ENCODE measurements at places on chromosomes 7 and 10.
A peak's percentile ranks its signal among the peaks of the same experiment; 100 is the strongest.

DNA sequence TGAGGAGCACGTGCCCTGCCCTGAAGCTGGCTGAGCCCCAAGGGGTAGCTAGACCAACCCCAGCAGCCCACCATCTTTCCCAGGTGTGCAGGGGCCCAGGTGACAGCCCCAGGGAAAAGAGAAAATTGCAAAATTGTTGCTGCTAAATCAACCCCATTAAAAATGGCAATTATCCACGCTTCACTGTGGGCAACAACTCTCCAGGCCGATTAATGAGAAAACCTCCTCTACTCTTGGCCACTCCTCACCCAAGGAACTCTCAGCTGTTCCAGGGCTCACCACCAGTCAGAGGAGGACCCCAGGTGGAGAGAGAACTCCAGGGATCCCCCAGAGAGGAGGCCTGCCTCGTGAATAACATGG lies 516.1 kb upstream of the MGMT start:
- DNase-seq, result no peak

DNA sequence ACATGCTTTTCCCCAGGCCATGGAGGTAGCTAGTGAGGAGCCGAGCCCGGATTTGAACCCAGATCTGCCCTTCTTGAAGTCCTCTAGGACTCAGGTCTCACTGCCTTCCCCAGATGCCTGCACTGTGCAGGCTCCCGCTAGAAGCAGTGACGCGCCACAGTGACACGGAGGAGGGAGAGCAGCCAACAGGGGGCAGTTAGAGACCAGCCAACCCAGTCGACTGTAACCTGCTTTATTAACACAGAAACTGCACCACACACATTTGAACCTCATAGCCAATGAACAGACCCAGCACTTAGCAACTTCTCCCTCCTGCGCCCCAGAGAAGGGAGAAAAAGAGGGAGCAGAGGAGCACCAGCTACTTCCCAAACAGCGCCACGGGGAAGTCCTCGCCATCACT lies 27.4 kb downstream of the PILRA start:
- no peak for DNase-seq

GRCh38 chr7:55075464-55076021 lies 56.7 kb downstream of the EGFR start:
- no peak for DNase-seq

- no peak for DNase-seq
Measured at GRCh38 chr10:49741108-49741995, 20.8 kb downstream of the OGDHL start.

- no peak for DNase-seq
Measured at GRCh38 chr7:134901389-134902020, 84.8 kb upstream of the AGBL3 start.

DNA sequence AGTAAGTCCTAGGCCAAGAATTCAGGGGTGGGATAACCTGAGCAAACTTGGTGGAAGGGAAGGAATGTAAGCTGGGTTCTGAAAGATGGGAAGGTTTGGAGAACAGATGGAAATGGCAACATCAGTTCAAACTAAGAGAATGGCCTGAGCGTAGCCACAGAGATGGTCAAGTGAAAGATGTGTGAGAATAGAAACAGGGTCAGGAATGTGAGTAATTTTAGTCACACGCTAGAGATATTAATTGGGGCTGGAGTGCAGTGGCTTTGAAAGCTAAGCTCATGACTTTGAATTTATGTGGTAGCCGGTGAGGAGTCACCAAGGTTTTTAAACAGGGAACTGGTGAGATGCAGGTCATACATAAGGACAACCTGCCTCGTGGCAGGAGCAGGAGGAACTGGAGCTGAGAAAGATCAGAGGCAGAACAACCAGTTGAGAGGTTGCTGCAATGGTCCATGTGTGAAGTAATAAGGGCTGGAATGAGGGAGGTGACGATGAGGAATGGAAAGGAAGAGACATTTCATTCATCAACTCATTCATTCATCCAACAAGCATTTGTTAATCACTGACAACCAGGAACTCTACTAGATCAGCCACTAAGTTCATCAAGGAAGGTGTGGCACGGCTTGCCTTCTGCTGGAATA lies 12.9 kb upstream of the SORBS1 start:
- DNase-seq, result no peak

DNA sequence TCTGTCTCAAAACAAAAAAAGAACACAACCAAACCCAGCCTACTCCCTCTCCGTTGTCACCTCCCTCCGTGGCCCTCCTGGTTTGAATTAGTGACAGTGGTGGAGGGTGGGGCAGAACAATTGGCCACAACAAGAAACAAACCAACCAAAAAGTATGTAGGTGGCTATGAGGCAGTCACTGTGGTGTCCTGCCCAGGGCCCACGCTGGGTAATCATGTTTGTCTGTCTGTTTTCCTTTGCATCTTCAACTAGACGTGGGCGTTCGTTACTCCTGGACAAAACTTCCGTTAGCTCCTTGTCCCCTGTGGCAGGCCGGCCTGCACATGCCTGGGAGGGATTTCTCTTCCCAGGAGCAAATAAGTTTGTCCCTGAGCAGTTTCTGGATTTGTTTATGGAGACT lies 78.4 kb downstream of the XRCC2 start:
- DNase-seq, result no peak

- peak; percentile 56 for DNase-seq
Measured at GRCh38 chr10:68156373-68157185, 47.3 kb downstream of the MYPN start.

DNA sequence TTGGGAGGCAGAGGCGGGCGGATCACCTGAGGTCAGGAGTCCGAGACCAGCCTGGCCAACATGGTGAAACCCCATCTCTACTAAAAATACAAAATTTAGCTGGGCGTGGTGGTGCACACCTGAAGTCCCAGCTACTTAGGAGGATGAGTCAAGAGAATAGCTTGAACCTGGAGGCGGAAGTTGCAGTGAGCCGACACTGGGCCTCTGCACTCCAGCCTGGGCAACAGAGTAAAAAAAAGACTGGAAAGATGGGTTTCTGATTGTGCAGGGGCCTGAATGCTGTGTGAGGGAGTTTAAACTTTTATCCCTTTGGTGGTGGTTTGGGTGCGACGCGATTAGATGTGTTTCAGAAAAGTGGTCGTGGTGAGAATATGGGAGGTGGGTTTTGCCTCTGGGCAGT lies 1.8 kb downstream of the CHST12 start:
- no peak for DNase-seq

- peak; percentile 60 for DNase-seq
Measured at GRCh38 chr10:70115948-70116682, 16.5 kb downstream of the AIFM2 start.

GRCh38 chr10:51162002-51162401 lies 87.7 kb downstream of the PRKG1 start:
- no peak for DNase-seq

DNA sequence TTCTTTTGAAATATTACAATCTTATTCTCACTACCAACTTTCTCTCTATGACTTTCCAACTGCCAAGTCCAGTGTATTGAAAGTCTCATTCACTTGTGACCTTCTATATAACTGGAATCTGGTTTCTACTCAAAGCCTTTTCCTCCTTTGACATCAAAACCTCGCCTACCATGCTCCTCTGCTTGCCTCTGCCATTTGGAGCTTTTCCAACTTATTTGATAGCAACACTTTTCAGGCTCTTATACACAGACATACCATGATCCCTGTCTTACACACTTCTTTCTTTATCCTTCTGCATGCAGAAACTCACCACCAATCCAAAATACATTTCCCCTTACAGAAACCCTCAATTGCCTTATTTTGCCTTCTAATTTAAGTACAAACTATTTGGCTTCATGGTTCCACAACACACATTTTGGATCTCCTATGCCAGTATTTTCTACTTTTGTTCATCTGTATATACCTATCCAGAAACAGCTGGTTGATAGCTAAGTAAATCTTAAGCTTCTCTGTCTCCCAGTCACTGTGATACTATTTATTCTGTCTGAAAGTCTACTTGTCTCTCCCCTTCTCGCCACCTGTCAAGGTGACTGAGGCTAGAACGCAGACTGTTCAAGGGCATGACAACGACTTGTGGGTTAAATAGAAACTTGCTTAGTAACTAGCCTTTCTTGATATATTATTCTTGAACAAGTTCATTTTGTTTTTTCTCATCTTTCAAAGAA lies 22.4 kb downstream of the GNG11 start:
- no peak for DNase-seq

- no peak for DNase-seq
Measured at GRCh38 chr10:33196710-33197491, 137.6 kb downstream of the NRP1 start.

DNA sequence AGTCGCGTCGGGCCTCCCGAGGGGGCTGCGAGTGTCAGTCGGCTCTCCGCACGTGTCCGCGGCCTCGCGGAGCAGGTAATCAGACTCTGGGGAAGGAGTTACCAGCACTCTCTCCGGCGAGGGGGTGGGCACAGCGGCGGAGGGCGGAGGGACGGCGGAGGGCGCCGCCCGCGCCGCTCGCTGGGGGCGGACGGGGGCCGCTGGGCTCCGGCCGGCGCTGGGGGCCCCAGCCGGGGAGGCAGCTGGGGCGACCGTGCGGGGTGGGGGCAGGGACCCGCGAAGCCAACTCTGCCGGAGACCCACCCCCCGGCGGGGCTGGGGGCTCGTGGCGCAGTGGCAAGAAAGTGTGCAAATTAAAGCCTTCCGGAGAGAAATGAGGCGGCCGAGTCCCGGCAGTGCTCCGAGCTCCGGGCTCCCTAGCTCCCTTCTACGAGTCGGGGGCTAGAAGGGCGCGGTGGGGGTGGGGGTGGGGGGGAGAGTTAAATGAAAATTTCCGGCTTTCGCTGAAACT lies at the start of gene CDK6:
TSS of gene CDK6 (minus strand) at position 85 of the 511 bp plus-strand sequence. CDS start 3,250 bp downstream, outside the sequence.
- peak; percentile 71 for DNase-seq

DNA sequence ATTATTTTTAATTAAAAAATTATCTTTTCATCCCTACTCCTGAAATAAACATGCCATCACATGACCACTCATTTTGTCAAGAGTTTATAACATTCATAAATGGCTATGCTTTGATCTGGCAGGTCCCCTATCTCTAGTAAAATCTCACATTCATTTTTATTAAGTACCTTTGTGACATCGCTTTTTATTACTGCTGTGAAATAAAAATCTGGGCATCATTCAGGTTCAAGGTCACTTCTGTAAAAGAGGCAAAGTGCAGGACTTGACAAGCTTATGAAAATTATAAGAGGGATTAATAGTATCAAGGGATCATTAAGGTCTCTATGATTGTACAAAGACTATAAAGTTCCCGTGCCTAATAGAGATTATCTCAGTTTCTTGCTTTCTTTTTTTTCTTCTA lies 416.8 kb upstream of the SEMA3A start:
- DNase-seq, result no peak
